ENCODE measurements at places on chromosomes 5 and 9.

DNA sequence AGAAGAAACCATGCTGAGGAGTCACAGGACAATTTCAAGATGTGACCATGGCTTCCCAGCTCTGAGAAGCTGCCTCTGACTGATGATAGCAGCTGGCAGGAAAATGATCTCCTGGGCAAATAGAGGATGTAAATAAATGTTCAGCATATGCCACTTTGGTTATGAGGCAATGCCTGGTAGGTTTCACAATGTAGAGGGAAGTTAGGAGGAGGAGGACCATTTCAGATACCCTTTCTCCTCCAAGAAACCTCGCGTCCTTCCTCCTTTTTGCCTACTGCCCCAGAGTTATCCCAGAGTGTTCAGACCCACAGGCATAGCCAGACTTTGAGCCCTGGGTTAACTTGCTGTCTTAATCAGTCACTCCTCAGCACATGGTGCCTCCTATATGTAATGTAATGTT, 541.6 kb upstream of the DAP start:
- DNase-seq, result no peak

GRCh38 chr5:7518947-7519560, 123.1 kb downstream of the ADCY2 start:
- DNase-seq, result no peak

DNA sequence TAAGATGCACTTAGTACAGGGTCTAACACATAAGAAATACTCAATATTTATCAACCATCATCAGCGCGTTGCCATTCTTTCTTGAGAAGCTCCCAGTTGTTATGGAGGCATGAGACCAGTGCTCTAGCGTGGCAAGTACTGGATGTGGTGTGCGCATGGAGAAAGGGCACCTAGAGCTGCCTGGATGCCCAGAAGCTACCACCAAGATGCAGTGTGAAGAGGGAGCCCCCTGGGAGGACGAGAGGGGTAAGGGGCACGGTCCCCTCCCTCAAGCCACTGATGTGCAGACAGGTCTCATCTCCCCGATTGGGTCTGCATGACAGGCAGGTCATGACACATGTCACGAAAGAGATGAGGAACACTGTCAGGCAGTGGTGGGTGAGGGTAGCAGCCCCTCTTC, 127.7 kb upstream of the CXCL14 start:
- no peak for DNase-seq

GRCh38 chr9:36461323-36461722, 61.3 kb upstream of the RNF38 start:
- peak; percentile 30 for DNase-seq

GRCh38 chr9:92696619-92697018, 26.7 kb upstream of the IPPK start:
- DNase-seq, result no peak

- DNase-seq, result peak; percentile 50
These were observed 295.5 kb upstream of the SMC2 start for GRCh38 chr9:103798620-103799019.

- DNase-seq, result peak; percentile 92
These were observed 309.6 kb downstream of the EPB41L4A start for GRCh38 chr5:112109331-112110007.

DNA sequence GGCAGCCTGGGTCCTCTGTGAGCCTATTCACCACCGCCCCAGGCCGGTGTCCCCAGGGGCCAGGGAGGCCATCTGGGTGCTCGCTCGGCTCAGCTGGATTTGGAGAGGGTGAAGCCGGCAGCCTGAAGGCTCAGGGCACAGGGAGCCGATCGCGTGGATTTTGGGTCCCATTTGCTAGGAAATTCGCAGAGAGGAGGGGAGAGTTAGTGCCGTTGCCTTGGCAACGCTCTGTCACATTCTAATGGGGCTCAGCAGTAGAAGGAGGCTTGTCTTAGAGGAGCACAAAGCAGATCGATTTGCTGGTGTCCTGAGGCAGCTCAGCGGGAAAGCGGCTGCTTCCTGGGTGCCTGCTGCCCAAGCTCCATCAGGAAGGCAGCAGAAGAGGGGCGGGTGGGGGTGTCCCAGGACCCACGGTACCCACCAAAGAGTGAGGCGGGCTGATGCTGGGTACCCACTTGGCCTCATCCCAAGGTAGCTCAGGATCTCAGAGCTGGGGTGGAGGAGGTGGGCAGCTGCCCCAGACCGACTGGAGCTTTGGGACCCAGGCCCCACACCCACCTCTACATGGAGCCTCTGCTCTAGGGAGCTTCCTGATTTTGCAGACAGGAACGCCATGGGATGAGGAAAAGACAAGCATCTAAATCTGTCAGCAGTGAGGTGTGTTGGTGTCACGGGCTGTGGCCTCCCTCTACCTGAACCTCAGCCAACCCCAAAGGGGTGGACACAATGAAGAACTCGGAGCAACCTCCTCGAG, 17.1 kb upstream of the OLFM1 start:
- no peak for DNase-seq

DNA sequence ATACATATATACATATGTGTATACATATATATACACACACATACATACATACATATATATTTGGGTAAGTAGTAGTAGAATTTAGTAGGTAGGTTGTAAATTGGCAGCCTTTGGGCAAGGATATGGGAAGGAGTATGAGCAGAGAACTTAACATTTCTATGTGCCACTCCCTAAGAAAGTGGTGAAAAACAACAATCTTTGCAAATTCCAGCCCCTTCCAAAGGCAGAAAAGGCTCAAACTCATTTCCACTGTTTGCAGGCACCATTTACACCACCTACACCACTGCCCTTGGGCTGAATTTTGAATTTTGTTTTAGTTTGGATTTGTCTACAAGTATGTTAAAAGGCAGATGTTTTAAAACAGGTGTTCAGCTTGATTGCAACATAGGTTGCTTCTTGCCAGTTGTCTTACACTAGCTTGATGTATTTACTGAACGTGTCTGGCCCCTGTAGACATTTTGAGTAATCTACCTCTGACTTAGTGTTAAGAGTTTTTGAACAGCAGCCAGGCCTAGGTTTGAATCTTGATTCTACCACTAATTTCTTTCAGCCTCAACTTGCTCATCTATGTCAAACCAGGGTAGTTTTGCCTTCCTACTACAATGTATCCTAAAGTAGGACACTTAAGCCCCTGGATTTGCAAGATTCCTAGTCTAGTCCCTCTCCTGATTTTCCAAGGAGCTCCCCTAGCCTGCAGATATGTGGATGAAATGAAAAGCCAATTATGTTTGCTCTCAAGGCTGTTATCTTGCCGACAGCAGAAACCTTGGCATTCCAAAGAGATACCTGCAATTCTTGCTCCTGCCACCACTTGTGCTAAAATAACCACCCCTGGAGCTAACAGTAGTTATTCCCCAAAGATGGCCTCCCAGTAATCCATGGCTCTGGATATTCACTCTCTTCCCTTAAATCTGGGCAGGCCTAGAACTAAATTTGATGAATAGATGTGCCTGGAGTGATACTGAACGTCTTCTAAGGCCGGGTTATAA, 156.2 kb upstream of the SLC44A1 start:
- DNase-seq, result no peak

DNA sequence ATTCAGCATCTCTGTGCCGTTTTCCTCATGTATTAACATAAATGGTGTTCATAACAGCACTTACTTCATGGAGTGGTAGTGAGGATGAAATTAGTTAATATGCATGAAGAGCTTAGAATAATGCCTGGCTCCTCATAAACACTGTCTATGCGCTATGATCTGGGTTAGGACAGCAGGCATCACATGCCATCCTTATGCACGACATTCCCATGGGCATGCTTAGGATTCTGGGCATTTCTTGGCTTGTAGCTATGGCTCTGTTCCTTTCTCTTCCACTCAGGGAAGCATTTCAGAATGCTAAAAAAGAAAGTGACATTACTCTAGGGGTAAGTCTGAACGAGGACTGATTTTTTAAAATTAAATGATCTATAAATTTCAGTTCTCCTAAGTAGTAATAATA, 349.8 kb downstream of the ARHGEF28 start:
- DNase-seq, result no peak

DNA sequence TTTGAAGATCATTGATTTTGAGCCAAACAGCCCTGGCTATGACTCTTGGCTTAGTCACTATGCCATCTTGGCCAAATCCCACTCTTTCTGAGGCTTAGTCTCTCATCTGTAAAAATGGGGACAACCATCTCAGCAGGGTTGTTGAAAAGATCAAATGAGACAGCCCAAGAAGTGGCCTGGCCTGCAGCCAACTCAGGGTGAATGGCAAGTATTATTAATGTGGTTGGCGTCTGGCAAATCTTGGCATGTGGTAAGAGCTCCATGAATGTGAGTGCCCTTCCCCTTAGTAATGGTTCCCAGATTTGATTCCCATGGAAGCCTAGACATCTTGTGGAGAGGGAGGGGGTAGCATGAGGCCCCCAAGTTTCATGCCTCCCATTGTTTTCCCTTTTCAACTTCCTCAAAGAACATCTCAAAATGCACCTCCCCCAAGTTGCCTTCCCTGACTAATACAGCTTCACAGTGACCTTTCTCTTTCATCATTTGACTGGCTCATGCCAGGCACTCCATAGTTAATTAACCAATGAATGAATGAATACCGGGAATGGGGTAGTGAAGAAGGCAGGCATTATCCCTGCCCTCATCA, 11.8 kb upstream of the TGFBI start:
- DNase-seq, result peak; percentile 64

- DNase-seq, result no peak
These were observed 235.5 kb downstream of the RFX3 start for GRCh38 chr9:3290231-3290840.

DNA sequence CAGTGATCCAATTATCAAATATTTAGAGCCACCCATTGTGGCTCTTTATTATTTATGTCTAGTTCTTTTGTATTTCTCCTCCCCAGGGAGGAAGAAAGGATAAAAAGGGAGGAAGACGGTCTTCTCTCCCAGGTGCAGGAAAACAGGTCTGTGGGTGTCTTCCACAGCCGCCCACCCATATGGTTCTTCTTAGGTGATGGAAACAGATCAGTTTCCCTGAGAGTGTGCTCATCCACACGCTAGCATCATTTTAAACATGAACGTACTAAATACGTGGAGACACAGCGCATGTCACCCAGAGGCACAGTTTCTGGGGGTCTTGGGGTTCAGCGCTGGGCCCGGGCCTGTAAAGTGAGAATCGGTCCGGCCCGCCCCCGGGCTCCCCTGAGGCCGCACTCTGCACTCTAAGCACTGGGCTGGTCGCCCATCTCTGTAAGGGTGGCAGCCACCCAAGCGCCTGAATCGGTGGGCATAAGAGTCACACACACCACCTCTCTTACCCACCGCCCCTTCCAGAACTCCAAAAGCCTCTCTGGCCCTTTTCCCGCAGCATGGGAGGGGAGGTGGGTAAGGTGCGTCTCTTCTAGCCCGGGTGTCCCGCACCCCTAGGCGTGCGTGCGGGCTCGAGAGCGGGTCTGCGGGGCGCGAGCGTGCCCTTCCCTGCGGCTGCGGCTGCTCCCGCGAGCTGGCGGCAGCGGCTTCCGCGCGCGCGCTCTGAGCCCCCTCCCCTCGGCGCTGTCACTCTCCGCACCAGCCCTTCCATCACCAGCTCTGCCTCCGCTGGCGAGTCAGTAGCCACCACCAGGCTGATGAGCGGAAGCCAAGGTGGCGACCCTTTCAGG, 1.3 kb downstream of the PTCH1 start:
- DNase-seq, result no peak

GRCh38 chr9:115373000-115373709, 255.2 kb upstream of the TNC start:
- peak; percentile 78 for DNase-seq

- DNase-seq, result no peak
These were observed 82.1 kb downstream of the GIN1 start for GRCh38 chr5:103037673-103038455.

- DNase-seq, result no peak
These were observed 132.6 kb upstream of the PDE4D start for GRCh38 chr5:60026161-60026560.

GRCh38 chr5:72648480-72648879, 141.3 kb upstream of the ZNF366 start:
- no peak for DNase-seq

DNA sequence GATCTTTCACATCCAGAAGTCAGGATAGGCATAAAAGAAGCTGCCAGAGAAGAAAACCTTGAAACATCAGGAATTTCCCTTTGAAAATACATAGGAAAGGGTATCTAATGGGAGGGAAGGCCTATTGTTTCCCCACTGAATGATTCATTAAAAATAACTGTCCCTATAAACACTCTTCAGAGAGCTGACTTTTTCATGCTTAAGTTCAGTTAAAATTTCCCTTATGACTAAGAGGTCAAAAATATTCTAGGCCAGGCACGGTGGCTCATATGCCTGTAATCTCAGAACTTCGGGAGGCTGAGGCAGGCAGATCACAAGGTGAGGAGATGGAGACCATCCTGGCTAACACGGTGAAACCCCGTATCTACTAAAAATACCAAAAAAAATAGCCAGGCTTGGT, 499.5 kb downstream of the ENC1 start:
- no peak for DNase-seq

- no peak for DNase-seq
These were observed 38.6 kb upstream of the TDRD7 start for GRCh38 chr9:97373331-97373730.

GRCh38 chr9:120610975-120611689, 31.2 kb upstream of the CDK5RAP2 start:
- DNase-seq, result peak; percentile 17

DNA sequence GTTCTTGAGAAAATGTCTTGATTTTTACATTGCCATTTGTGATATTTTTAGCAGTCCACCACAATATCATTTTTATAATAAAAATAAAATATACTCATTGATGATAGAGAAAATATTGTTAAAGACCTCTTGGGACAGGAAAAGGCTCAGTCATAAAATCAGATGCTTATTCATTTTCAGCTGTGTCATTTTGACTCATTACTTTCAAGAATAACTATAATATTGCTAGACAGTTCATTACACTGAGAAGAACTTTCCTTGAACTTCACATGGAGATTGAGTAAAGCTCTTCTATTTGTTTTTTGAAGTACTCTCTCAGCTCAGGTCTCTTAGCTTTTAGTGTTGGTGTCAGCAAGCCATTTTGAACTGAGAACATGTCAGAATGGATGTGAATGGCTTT, 8.5 kb upstream of the MEIKIN start:
- no peak for DNase-seq

DNA sequence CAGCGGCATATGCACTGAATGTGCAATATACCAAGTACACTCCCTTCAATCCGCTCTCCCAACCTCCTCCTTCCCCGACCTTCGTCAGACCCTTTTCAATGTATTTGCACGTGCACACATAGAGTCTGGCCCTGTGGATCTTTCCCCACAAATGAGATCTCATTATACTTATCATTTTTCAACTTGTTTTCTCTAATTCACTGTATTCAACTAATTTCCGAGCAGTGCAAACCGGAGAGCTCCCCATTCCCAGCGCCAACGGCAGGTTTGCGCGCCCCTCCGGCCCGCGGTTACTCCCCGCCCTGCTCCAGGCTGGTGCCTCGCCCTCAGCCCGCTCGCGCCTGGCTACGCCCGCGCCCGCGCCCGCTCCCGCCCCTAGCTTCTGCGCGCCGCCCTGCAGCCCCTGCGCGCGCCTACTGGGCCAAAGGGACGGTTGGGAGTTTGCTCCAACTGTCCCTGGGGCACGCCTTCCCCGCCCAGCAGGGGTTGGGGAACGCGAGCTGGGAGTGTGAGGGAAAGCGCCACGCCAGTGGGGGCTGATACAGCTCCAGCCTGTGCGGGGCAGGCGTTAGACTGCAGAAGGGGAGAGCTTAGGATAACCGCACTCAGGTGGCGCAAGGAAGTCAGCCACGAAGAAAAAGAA, 3.3 kb upstream of the CDC20B start:
- no peak for DNase-seq

Measured in fibroblast of gingiva (primary cell).